ENCODE measurements at places on chromosomes 6 and 20. TPM values are rescaled to one million over a fixed set of nuclear protein-coding genes. Genes with fewer than 3 reads are reported as not detected.
A peak's percentile ranks its signal among the peaks of the same experiment; 100 is the strongest.

GRCh38 chr6:100968949-100969348 is 87.8 kb upstream of the ASCC3 start:
- no peak for DNase-seq

DNA sequence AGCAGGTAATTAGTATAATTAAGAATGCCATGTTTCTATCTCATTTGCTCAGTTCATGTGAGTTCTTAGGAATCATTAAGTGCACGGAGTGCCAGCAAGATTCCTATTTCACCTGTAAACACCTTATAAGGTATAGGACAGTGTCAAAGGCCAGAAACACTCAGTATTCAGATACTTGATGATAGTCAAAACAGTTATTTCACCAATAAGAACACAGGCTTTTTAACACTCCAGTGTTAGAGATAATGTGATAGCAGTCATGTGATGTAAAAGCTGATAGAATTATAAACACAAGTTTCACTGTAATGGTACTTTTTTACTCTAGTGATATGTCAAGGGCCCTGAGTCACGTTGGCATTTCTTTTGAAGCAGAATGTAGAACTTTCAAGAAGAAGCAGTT is at the start of gene GPRC6A:
Gene GPRC6A, minus strand, starts transcription at position 101 of the 400 bp plus-strand sequence. Its CDS starts 70 bp downstream, at position 31.
- no peak for DNase-seq

GRCh38 chr20:61619751-61620150 is 367.7 kb downstream of the CDH4 start:
- DNase-seq: no peak

GRCh38 chr20:14757728-14758127 is 420.3 kb upstream of the FLRT3 start:
- DNase-seq: no peak

DNA sequence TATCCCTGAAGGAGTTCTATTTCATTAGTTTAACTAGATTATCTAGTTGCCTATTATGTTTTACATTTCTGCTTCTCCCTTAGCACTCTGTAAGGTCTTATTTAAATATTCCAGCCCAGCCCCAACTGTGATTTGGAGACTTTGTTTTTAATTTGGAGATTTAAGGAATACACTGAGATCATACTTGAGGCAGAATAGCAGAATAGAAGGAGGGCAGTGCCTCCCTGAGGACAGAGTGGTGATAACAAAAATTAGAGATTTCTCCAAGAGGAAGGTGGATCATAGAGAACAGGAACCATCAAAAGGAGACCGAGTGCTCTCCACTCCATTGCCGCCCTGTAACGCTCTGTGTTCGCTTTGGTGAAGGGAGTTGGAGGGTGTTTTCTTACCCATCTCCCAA is 14.8 kb upstream of the CD164 start:
- no peak for DNase-seq

DNA sequence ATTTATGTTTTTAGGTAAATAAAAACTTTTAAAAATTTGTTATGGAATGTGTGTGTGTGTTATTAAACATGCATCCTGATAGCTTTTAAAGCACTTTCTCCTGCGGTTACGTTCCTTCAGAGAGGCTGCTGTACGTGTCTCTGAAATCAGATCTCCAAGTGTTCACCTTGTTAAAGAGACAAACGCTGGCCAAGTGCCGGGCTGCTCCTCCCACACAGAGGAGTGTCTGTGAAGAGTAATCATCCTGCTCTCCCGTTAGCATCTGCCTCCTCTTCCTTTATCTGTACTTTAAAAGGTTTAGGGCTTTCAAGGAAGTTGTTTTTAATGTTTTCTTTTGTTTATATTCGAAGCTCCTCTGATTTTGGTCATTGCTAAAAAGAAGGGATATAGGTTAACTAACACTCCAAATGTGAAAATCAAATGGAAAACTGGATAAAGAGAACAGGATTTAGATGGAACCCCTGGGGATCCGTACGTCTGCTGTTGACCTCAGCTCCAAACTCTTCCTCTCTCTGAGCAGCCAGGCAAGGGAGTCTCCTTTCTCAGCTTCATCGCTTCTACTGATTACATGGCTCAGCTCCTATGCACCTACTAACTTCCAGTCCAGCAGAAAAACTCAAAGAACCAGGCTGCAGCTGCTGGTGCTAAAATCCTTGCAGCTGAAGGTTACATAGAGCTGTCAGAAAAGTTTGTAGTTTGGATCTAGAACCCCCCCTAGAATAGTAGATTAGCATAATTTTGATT is 20.0 kb downstream of the IRF4 start:
- DNase-seq: no peak

DNA sequence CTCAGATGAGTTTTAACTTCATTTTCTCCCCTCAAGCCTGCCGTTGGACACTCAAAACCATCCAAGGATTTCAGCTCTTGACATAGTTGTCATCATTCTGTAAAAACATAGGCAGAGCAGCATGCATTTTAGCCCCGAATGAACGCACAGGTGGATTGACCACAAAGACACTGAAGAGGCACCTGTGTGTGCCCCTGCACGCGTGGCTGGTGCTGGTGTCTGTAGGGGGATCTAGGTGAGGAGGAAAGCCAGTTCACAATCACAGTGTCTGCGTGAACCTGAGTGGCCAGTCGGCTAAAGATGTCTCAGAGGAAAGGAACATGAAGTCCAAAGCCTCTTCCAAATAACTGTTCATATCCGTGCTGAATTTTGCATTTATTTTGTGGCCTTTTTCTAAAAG is 309.2 kb downstream of the QKI start:
- no peak for DNase-seq

DNA sequence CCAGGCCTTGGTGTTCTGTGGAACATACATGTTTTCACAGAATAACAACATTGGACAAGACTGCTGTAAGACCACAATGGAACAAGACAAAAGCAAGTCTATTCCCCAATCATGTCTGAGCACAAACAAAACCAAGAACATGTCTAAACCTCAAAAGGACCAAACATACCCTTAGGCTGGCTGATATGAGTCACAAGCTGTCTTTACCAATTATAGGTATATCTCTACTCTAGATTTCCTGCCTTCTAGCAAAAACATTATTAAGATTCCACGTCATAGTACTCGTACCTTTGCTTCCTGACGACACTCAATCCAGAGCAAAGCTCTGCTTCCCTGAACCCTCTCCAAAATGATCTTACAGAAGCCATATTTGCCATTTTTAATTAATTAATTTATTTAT is 15.4 kb upstream of the L3MBTL1 start:
- no peak for DNase-seq

DNA sequence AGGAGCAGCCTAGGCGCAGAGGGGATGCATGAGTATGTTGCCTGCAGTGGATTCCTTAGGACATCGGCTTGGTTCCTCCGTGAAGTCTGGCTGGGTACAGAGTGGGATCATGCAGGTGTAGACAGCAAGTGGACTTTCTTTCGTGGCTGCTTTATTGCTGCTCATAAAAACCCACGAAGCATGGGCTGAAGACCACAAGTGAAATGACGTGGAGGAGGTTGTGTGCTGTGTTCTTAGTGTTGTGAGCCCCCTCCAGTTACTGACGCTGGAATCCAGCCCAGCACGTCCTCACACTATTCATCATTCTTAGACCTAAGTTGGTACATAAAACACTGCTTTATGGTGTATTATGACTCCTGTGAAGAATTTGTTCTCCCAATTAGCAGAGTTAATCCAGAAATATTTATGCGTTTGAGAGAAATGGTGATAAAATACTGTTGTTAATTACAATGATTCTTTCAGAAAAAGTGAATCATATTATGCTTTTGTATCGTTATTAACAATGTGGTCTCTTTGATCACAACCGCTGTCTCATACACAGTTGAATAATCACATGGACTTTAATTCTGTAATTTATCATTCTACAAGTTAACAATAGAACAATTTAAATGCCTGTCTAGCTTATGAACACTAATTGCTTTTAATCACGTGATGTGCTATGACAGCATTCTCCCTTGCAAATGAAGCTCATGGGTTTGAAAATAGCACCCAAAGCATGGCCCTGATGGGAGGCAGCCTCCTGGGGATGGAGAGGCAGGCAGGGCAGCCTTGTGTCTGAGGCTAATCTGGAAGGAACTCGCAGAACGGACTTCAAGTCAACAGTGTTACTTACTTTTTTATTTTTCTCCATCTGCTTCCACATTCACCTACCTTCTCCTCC is 233.9 kb upstream of the SYNDIG1 start:
- no peak for DNase-seq

DNA sequence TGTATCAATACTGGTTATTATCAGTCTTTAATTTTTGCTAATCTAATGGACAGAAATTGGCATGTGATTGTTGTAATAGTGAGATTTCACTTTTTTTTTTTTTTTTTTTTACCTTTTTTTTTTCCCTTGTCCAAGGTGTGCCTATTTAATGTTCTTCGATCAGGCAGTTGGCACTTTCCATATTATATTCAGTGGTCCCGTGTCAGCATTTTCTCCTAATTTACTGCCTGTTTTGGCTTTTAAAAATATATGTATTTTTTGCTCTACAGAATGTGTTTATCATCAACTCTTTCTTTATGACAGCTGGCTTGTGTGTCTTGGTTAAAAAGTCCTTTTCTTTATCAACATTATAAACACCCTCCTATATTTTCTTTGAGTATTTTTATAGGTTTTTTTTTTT is 39.4 kb downstream of the CDYL start:
- DNase-seq: no peak

DNA sequence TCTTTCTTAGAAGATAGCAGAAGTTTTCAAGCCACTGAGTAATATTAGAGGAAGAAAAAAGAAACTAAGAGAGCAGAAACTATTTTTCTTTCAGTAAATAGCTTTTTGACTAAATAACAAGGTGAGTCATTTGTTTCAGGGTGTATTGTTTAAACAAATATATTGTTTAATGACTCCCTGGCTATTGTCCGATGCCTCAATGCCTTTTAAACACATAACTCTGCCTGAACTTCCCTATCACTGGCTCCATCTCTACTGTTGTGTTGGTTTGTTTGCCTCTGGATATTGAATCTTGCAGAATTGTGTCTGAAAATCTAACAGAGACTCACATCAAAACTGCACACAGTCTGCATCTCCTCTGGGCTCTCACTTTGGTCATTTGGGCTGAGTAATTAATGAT is 19.6 kb upstream of the CLIC5 start:
- no peak for DNase-seq

- DNase-seq: no peak
Measured at GRCh38 chr6:41704028-41704427, 31.4 kb downstream of the TFEB start.

GRCh38 chr20:54173653-54174456 is at the start of gene CYP24A1:
Gene CYP24A1 (minus strand): TSS chr20:54173986. CDS start chr20:54173579, 407 bp downstream.
- DNase-seq: no peak

DNA sequence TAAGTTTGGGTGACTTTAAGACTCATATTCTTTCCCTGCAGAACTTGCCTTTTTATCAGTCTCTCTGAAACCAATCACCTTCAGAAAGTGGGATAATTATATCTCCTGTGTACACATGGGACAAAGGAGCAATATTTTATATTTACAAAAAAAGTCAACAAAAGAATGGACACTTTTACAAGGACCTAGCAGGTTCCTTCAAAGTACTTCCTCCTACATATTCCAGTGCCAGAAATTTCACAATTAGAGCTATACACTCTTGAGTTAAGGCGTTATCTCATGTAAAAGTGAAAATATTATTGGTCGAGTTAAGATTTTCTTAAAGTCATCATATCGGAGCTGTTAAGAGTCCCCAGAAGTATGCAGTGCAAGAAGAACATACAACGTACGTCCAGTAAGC is 98.9 kb upstream of the MAFB start:
- DNase-seq: no peak

- DNase-seq: peak; percentile 85
Measured at GRCh38 chr20:17612287-17612991, 42.6 kb downstream of the DSTN start.

DNA sequence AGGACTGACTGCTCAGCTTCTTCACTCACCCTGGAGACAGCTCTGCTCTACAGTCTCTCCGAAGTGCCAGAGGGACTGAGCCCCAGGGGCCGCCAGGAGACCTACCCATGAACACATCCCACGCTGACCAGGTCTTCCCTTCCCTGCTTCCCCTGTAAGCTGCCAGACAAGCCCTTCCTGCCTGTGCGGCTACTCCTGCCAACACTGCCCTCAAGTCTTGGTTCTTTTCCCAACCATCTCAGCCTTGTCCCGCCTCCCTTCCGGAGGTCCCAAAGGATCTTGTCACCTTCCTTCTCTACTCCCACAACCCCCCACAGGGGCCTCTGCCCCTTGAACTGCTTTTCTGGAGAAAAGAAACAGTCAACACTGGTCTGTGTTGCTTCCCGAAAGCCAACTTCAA is 15.0 kb downstream of the CPNE5 start:
- no peak for DNase-seq

- DNase-seq: no peak
Measured at GRCh38 chr6:149342525-149342924, 25.0 kb downstream of the TAB2 start.

DNA sequence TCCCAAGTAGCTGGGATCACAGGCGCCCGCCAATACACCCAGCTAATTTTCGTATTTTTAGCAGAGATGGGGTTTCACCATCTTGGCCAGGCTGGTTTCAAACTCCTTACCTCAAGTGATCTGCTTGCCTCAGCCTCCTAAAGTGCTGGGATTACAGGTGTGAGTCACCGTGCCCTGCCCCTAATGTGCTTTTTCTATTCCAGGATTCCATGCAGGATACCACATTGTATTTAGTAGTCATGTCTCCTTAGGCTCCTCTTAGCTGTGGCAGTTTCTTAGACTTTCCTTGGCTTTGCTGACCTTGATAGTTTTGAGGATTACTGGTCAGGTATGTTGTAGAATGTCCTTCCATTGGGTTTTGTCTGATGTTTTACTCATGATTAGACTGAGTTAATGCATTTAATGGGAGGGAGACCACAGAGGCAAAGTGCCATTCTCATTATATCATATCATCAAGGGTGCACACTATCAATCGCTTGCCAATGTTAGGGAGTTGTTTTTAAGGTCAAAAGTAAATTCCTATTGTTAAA is 39.6 kb upstream of the TNFAIP3 start:
- DNase-seq: no peak

DNA sequence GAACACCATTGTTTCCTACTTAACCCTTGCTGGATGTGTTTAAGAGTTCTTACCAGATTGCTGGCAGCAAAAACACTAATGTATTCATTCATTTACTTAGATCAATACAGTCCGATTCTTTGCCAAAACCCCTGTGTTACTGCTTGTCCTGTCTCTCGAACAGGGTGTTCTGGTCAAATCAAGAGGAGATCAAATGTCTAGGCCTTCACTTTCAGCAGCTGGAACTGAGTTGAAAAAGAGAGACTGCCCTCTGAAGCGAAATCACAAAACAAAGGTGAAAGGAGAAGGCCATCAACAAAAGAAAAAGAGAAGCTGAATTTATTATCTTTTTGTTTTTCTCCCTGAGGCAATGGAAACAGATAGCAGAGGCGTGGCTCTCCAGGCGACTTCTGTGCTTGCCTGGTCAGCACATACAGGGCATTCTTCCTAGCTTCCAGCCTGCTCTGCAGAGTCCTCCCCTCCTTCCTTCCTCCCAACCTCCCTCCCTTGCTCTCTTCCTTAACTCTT is 44.1 kb upstream of the GCM1 start:
- no peak for DNase-seq

GRCh38 chr20:20293691-20294385 is 74.1 kb upstream of the INSM1 start:
- no peak for DNase-seq

TGIF2 gene
- 14.9 TPM for total RNA-seq

PLTP gene
- 94.4 TPM for total RNA-seq

EYS gene
- total RNA-seq: 0.20 TPM

TSPO2 gene
- not detected for total RNA-seq

SPAG4 gene
- 41.5 TPM for total RNA-seq

TRIM40 gene
- total RNA-seq: not detected

HIVEP1 gene
- 10.3 TPM for total RNA-seq

FLRT3 gene
- total RNA-seq: 1.8 TPM

RSPH9 gene
- total RNA-seq: not detected

ARFGEF3 gene
- 18.6 TPM for total RNA-seq

LINC00237 gene
- not detected for total RNA-seq

GLP1R gene
- 4.7 TPM for total RNA-seq

DEFB118 gene
- total RNA-seq: not detected

ZNF831 gene
- total RNA-seq: 0.16 TPM

Data from pancreas (tissue), 10 donors.